ENCODE measurements at places on chromosomes 1 and 21.

- DNase-seq: peak; percentile 44
These were observed 66.1 kb downstream of the ADARB1 start for GRCh38 chr21:45140346-45140940.

DNA sequence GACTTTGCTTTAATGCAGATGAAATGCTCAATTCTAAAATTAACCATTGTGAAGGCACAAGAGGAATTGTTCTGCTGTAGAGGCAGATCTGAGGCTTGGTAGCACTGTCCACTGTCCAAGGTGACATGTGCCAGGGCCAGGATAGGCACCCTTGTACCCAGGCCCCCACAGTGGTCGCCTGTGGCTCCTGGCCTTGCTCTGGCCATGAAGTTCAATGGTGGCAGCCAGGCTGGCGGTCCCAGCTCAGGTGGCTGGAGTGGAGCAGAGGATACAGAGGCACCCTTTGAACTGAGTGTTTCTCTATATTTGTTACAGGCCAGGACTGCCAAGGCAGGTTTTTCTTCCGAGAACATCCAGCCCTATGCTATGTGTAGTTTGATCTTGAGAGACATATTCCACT is 102.6 kb downstream of the PTGS2 start:
- no peak for DNase-seq

DNA sequence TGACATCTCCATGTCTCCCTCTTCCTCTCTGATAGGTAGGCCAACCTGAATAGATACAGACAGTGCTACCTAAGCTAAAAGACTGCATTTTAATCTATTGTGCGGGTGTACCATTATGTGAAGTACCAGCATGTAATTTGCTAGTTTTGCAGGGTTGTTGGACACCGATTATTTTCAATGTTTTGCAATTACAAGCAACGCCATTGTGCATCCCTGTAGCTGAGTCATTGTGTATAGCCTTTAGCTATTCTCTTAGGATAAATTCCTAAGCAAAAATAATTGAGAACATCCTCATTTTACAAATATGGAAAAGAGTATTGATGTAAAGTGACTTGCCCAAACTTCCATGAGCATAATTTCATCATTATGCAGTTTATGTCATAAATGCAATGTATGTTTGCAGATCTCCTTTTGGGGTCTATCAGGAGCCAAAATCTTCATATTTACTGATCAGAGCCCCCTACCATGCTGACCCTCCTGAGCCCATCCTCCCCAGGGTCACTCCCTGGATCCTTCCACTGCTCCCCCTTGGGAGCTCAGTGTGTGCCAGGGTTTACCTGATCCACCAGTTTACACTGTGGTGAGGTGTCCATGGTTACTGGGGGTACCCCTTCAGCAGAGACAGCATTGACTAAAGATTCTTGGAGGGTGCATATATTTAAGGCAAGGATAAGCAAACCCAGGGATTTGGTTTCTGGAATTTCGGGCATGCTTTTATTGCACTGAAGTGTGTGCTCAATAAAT is 80.6 kb downstream of the CCDC185 start:
- no peak for DNase-seq

DNA sequence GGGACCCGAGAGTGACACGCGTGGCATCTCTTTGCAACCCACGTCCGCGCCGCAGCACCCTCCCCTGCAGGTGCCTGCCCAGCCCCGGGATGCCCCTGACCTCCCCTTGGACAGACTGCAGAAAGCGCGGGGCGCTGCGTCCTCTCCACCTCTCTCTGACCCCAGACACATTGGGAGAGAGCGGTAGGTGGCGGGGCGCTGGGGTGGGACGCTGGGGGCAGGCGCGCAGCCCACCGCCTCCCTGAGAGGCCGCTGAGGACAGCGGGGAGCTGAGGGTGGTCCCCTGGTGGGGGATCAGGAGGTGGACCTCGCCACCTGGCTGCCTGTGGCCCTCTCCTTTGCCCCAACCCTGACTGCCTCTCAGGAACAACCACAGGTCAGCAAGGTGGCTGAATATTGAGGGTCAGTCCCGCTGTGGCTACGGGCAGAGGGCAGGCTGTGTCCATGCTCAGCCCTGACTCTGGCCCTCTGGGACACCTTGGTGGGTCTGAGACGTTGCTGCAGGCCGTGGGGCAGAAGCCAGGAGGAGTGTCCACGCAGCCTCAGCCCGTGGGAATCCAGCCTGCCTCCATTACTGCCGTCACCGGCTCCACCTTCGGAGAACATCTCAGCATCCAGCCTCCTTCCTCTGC is 761 bp upstream of the UBE2J2 start:
- no peak for DNase-seq

DNA sequence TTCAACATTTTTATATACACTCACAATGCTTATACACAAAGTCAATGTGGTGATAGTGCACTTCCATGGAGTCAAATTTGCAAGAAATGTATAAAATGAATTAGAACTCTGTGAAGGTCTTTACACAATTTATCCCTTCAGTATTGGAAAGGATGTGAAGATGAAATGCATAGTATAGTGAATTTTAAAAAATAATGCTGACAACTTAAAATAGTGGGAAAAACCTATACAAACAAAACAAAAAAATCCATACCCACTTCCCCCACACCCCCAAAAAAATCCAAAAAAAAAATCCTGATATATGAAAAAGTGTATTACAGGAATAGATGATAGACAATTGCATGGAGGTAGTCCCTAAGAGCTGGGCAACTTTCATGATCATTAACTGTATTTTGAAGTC is 165.3 kb downstream of the HLX start:
- no peak for DNase-seq

GRCh38 chr1:44543064-44543744 is 131.1 kb downstream of the TMEM53 start:
- DNase-seq: no peak

DNA sequence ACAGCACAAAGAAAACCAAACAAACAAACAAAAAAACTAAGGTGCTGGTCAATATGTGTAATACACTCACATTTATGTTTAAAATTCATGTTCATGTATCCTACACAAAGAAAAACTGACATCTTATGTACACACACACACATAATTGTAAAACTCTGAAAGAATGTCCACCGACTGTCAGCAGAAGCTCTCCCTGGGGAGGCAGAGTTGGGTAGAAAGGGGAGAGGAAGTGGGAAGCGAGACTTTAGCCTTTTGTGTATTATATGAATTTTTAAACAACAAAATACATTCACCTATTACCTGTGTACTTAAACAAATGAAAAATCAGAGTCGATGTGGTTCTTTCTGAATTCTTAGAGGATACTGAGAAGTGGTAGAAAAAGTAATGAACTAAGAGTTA is 88.3 kb downstream of the ABCA4 start:
- DNase-seq: no peak

- DNase-seq: peak; percentile 22
These were observed 13.8 kb upstream of the NASP start for GRCh38 chr1:45569962-45570581.

- DNase-seq: no peak
These were observed 46.3 kb upstream of the TARBP1 start for GRCh38 chr1:234525099-234525799.

DNA sequence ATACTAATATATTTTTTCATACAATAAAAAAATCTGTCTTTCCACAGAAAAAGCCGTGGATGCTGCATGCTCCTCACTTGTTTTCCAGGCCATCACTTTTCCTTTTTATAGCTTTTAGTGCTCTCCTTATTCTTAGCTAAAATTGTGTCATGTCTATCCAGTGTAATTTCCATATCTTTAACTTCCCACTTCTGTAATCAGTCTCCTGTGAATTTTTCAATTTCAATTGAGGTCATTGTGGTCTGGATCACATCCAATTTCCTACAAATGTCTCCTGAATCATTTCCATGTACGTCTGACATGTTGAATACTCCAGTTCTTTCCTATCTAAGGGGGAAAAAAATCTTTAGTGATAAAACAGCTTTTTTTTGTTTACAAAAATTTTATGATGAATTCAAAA is 838.2 kb upstream of the B3GALT2 start:
- DNase-seq: no peak

- DNase-seq: no peak
These were observed 62.8 kb downstream of the SLX9 start for GRCh38 chr21:45002381-45003204.

DNA sequence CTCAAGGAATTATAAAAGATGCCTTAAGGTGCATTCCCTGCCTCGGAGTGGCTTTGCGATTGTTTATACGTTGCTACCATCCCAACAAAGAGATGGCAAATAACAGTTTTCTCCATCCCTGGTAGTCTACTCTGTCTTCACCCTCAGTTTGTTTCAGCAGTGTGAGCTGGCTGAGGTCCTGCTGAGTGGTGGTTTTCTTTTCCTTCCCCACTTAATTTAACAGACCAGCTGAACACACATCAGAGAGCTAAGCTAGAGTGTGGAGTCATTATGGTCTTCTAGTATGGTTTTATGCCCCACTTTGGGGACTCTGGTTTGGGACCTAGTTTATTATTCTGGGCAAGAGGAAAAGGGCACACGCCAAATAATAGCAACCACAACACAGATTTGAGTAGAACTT is 2.2 kb downstream of the PIGV start:
- DNase-seq: no peak

GRCh38 chr1:63087966-63088365 is 234.4 kb upstream of the FOXD3 start:
- DNase-seq: peak; percentile 20

Measured in C1 segment of cervical spinal cord (tissue), 14 donors.